Hindlimb muscle (tissue), 1 donor: ENCODE measurements at places on chromosomes 6 and 20. TPM values are rescaled to one million over a fixed set of nuclear protein-coding genes. Genes with fewer than 3 reads are reported as not detected.

The SAPCD1 gene
- 2.4 TPM for polyA plus RNA-seq

The VSX1 gene
- polyA plus RNA-seq, result not detected

The FNDC11 gene
- polyA plus RNA-seq, result 0.13 TPM

The TNF gene
- polyA plus RNA-seq, result 0.12 TPM

The TXLNB gene
- 128 TPM for polyA plus RNA-seq

The ZSCAN23 gene
- 6.7 TPM for polyA plus RNA-seq

The SASH1 gene
- polyA plus RNA-seq, result 42.8 TPM

The GNAS gene
- polyA plus RNA-seq, result 3,728 TPM

The OR2H2 gene
- not detected for polyA plus RNA-seq

The DPPA5 gene
- polyA plus RNA-seq, result not detected

The C4A gene
- polyA plus RNA-seq, result 55.9 TPM

The BPIFB1 gene
- not detected for polyA plus RNA-seq

The TRIM31 gene
- polyA plus RNA-seq, result not detected

The SYNE1 gene
- 148 TPM for polyA plus RNA-seq

The SLC35D3 gene
- polyA plus RNA-seq, result not detected

The BPI gene
- polyA plus RNA-seq, result 0.52 TPM

The GABRR1 gene
- 1.1 TPM for polyA plus RNA-seq

The CGA gene
- polyA plus RNA-seq, result 0.54 TPM

The ARMH2 gene
- not detected for polyA plus RNA-seq

The POPDC3 gene
- polyA plus RNA-seq, result 74.6 TPM

The BTN3A1 gene
- 20.9 TPM for polyA plus RNA-seq

The SEMG1 gene
- not detected for polyA plus RNA-seq

The ENTPD6 gene
- 33.3 TPM for polyA plus RNA-seq

The SYNDIG1 gene
- 4.1 TPM for polyA plus RNA-seq
